Spleen (tissue), 13 donors: ENCODE measurements at places on chromosomes 12 and 14. TPM values are rescaled to one million over a fixed set of nuclear protein-coding genes. Genes with fewer than 3 reads are reported as not detected.
A peak's percentile ranks its signal among the peaks of the same experiment; 100 is the strongest.

The POTEG gene
- not detected for total RNA-seq

- DNase-seq = no peak
Measured at GRCh38 chr12:49901026-49901425, 2.7 kb downstream of the FAIM2 start.

The GRIP1 gene
- 4.0 TPM for total RNA-seq

DNA sequence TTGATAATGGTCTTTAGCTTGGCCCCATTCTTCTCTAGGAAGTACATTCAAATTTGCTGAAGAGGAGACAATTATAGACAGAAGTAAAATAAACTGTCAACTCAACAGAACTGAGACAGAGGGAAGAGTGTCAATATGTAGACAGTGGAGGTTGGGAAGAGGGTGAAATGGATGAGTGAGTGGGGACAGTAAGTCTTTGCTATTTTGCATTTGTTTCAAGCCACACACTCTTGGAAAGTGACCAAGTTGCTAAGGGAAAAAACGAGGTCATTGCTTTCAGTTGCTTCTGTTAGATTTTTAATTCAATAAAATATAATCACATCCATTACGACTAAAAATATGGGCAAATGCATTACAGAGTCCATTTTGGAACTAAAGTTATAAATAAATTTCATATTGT is 47.8 kb downstream of the BTBD7 start:
- no peak for DNase-seq

The NOVA1 gene
- total RNA-seq = 2.3 TPM

The IL26 gene
- total RNA-seq = not detected

The DNAH10 gene
- total RNA-seq = not detected

The ARHGAP9 gene
- 266 TPM for total RNA-seq

DNA sequence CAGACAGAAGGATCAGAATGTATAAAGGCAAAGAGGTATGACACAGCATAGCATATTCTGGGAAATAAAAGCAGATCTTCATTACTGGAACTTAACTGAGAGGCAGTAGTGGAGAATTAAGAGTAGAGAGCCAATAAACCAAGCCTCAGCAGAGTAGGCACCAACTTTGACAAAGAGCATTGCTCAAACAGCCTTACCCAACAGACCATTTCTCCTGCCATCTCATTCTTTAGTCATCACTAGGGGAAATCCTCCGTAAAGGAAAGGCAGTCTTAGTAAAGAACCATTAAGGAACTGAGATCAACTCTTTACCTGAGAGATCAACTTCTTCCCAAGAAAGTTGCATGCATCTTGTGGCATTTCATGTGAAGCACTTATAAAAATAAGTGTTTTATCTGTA is 36.6 kb downstream of the SENP1 start:
- DNase-seq = no peak

The DEGS2 gene
- 3.2 TPM for total RNA-seq

DNA sequence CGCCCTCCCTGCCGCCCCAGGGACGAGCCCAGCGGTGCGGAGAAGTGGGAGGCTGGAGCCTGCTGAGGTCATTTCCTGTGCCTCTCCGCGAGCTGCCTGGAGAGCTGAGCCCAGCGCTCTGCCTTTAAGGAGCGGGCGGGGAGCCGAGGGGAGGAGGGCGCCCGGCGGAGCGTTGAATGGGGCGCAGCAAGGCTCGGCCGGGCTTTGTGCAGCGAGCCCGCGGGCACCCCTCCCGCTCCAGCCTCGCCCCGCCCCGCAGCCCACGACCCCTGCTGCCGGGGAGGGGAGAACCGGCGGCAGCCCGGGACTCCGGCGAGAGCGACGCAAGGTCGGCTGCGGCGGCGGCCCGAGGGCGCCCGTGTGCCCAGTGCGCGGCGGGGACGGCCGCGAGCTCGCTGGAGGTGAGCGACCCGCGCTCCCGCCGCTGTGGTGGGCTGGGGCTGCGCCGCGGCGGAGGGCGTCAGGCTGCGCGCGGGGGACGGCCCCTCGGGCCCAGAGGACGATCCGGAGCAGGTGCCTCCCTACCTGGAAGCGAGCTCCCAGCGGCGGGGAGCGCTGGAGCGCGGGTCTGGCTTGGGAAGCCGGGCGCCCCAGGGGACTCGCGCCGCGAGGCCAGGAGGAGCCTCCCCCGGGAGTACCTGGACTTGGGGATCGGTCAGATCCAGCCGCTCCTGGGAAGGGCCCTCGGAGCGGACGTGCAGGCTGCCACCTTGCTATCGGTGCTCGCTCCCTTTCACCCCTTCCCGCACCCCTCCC is at the start of gene PLEKHH1:
Gene PLEKHH1, plus strand, starts transcription at position 293 of the 756 bp plus-strand sequence. CDS start 8,578 bp downstream, outside the sequence.
- peak; percentile 88 for DNase-seq

The PEX5 gene
- 30.9 TPM for total RNA-seq

The AMN gene
- 2.8 TPM for total RNA-seq

- no peak for DNase-seq
Measured at GRCh38 chr12:91177381-91177780, 5.2 kb downstream of the DCN start.

- no peak for DNase-seq
Measured at GRCh38 chr12:52703878-52704277, 554 bp upstream of the KRT77 start.

DNA sequence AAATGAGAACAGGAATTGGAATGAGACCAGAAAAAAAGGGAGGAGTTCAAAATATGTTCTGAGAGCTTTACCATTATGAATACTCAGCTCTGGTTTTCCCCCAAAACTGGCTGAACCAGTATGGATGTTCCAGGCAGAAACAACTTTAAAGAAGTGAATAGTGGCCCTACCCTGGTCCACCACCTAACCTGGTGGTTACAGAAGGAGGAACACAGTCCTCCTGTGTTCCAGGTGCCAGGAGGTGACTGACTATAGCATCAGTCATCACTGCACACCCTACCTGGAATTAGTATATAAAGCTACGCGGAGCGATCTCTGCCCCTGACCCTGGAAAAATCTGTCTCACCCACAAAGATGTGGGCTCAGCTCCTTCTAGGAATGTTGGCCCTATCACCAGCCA is at the start of gene A2ML1:
Gene A2ML1, plus strand, starts transcription at position 324 of the 400 bp plus-strand sequence. Its CDS starts 31 bp downstream, at position 355.
- no peak for DNase-seq

The BIN2 gene
- 92.1 TPM for total RNA-seq

DNA sequence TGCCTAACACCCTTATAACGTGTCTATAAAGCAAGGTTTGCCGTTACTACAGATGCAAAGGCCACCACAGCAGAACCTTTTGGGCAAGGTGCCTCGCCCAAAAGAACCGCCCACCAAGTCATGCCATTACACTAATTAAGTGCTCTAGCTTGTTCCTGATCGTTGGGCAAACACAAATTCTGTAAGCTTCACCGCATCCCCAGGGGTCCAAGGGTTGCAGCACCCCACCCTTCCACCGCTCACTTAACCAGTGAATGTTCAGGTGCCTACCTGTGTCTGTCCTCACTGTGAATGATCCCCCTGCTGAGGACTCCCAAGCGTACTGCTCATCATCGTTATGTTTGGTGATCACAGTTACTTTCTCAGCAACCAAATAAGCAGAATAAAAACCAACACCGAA is 1.4 kb downstream of the HSP90AA1 start:
- DNase-seq = peak; percentile 56
